MM.1S (cell line): ENCODE measurements at places on chromosomes 12 and 14.
A peak's percentile ranks its signal among the peaks of the same experiment; 100 is the strongest.

GRCh38 chr12:101570047-101570446, 24.7 kb upstream of the MYBPC1 start:
- peak; percentile 38 for DNase-seq

DNA sequence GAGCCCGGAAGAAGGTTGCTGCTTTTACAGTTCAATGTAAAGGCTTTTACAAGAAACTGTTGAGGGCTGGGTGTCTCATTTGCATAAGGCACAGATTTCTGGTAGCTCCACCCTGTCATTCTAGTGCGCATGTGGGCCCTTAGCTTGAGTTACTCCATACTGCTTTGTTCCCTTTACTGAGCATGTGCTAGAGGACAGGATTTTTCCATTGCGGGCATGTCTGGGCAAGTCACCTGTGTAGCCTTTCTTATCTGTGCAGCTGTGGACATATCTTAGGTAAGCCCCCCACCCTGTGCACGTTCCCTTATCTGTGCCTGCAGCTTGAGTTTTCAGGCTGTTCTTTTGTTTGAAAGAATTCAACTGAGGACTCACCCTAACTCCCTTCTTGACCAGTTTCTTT, 56.2 kb upstream of the ARHGAP5 start:
- DNase-seq, result no peak

DNA sequence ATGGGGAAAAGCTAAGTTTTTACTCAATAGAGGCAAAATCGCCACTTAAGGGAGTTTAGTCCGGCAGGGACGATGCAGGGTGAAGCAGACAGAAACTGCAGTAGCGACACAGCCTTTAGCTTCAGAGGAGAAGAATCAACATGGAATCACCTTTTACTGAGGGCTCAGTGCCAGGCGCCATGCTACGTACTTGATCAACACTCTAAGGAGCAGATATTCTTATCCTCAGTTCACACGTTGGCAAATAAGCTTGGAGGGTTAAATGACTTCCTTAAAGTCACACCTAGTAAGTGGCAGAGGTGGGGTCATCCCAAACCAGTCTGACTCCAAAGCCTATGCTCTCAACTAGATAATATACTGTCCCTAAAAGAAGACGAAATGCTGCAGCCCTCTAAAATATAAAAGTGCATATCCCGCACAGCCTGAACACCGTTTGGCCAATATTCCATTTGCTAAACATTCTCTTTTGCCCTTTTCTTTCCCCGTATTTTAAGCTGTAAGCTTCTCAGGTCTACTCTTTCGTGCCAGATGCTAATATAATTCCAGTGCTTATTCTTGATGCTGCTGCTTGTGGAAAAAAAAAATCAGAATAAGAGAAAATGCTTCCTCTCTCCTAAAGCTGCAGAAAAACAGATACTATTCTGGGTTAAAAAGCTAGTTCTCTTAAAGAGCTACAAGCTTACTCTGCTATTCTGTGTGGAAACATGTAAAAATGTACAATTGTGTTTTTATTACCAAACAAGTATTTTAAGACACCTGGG, 10.9 kb downstream of the CCDC92 start:
- DNase-seq, result no peak

GRCh38 chr12:99960311-99960710, 24.4 kb downstream of the ANKS1B start:
- no peak for DNase-seq

GRCh38 chr12:108865169-108865568, 7.8 kb upstream of the SSH1 start:
- no peak for DNase-seq

DNA sequence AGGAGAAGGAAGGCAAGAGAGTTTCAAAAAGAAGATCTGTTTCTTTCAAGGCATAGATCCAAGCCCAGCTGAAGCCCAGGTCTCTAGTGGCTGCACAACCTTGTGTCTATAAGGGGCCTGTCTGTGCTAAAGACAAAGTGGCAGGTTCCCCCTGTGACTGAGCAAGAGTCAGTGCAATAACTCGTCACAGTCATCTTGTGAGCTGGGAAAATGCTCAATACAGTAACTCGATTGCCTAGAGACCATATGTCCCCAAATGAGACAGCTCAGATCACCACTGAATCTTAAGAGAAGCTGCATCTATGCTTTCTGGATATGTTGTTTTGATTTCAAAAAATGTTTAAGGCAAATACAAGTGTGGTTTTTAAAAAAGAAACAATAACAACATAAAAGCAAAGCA, 24.2 kb downstream of the ST8SIA1 start:
- DNase-seq, result no peak

GRCh38 chr12:113297214-113297587, 37.7 kb downstream of the SLC8B1 start:
- DNase-seq, result no peak

DNA sequence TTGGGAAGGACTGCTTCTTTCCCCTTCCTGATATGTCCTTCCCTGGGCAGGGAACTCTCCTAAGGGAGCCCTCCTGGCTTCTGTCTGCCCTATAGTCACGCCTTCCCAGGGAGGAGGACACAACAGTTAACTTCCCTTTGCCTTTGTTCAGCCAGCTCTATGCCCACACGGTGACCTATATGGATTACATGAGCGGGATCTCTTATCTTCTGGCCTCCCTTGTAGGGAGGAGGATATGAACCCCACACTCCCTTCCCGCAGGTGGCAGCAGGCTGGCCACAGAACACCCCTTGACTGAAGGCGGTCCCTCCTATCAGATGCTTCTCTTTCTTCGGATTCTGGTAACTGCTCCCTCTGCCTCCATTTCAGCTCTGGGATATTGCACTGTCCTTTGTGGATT, 135.6 kb upstream of the MAX start:
- no peak for DNase-seq

DNA sequence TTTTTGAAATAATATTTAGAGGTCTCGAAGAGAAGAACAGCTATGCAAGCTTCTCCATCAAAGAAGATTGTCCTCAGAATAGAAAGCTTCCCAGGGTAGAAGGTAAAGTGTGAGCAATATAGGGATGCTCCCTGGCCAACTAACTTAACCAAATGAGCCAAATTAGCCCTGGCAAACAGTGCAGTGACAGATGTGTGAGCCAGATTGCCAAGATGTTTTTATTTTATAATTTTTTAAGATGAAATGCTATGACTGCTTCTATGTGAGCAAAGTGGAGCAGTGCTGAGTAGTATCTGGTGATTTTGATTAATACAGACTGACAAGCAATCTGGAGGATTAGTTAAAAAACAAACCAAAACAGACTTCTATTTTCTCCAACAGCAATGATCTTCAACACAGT, 202.1 kb downstream of the NOVA1 start:
- DNase-seq, result no peak

DNA sequence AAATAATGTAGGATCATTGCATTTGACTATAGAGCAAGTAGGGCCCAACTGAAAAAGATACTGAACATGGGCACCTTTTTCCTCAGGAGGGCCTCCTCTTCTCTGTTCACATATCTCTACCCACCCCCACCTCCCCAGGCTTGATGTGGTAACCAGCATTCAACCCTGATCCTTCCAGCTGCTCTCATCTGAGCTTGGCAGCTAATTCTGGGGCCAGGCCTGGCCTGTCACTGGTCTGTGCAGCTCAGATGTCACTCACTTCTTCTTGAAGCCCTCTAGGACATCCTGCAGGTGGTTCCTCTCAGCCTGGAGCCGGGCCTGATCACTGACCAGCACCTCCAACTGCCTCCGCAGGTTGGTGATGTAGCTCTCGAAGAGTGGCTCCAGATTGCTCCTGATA, 2.1 kb downstream of the KRT84 start:
- DNase-seq, result no peak

DNA sequence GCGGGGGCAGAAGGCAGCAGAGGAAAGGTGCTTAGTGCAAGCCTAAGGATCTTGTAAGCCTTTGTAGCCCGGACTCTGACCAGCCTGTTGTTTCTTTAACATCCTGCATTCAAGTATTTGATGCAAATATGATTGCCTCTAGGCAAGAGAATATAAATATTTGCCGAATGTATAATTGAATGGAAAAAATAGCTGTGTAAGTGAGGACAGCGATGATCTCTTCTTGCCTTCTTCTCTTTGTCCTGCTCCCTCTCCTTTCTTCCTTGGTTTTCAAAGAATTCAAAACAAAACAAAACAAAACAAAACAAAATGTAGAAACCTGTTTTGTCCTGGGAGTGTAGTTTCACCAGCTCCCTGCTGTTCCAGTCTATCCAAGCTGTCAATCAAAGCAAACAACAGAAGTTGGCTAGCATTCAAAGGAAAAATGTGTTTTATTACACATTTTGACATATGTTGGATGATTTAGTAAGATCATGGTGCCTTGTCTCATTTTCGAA, 74.9 kb upstream of the CPM start:
- no peak for DNase-seq

- no peak for DNase-seq
These were observed 23.0 kb downstream of the JAG2 start for GRCh38 chr14:105145381-105146180.

DNA sequence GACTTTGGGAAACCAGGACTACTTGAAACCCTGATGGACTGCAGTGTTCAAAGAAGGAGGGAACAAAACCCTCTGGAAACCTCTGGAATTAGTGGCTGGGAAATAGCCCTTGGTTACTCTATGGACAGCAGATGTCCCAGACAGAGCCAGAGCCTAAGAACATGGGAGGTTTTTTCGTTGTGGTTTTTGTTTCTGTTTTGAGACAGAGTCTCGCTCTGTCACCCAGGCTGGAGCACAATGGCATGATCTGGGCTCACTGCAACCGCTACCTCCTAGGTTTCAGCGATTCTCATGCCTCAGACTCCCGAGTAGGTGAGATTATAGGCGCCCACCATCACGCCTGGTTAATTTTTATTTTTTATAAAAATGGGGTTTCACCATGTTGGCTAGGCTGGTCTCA, 1378.7 kb downstream of the AACS start:
- DNase-seq, result peak; percentile 30

- no peak for DNase-seq
These were observed 44.7 kb downstream of the ATF7IP start for GRCh38 chr12:14410177-14410576.

DNA sequence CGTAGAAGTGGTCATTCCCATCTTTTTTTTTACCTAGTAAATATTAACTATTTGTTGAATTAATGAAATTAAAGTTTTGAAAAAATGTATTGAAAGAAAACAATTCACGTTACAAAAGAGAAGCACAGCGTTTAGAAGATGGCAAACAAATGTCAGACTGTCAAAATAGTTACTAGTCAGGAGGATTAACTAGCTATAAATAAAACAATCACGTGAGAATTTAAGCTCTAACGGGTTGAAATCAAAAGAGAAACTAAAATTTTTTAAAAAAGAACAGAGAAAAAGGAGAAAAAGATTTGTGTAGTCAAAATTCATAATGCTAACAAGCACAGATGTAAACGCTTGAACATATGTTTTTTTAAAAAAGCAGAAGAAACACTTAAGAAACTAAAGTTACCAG, 26.4 kb downstream of the DDHD1 start:
- DNase-seq, result peak; percentile 48

- DNase-seq, result peak; percentile 69
These were observed at the start of gene PCNX1 for GRCh38 chr14:70907176-70907995. Gene PCNX1, plus strand, starts transcription at chr14:70907459. Its CDS starts 392 bp downstream, at chr14:70907851.
